ENCODE measurements at places on chromosomes 11 and 22.

DNA sequence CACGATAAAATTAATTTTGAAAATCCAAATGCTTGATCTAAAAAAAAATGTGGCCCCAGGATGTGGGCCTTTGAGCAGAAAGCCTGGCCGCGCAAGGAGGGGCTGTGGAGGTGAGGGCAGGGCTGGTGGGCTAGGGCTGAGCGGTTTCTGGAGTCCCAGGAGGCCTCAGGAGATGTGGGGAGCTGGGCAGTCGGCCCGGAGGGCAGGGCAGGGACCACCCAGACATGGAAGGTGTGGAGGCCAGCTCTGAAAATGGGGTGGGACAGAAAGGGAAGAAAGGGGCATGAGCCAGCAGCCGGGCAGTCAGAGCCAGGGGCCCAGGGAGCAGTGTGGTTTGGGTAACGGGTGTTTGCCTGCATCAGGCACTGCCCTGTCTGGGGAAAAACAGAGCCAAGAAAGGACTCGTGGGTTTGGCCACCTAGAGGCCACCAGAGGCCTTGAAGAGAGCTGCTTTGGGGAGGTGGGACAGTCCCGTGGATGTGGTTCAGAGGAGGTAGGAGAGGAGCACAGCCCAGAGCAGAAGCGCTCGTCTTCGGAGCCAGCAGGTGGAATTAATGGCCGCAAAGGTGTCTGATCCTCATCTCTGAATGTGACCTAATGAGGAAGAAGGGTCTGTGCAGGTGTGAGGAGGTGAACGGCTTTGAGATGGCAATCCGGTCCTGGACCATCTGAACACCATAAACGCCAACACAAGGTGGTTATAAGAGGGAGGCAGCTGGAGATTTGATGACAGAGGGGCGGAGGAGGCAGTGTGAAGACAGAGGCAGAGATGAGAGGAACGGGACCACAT is 50.2 kb downstream of the IGF2 start:
- no peak for DNase-seq

- no peak for DNase-seq
Observed at GRCh38 chr11:120217941-120218694, 7.3 kb downstream of the OAF start.

- DNase-seq: no peak
Observed at GRCh38 chr11:129973068-129973467, 29.6 kb downstream of the PRDM10 start.

- no peak for DNase-seq
Observed at GRCh38 chr11:92711926-92712325, 257.5 kb upstream of the MTNR1B start.

- no peak for DNase-seq
Observed at GRCh38 chr11:74175920-74176319, 4.8 kb downstream of the PPME1 start.

DNA sequence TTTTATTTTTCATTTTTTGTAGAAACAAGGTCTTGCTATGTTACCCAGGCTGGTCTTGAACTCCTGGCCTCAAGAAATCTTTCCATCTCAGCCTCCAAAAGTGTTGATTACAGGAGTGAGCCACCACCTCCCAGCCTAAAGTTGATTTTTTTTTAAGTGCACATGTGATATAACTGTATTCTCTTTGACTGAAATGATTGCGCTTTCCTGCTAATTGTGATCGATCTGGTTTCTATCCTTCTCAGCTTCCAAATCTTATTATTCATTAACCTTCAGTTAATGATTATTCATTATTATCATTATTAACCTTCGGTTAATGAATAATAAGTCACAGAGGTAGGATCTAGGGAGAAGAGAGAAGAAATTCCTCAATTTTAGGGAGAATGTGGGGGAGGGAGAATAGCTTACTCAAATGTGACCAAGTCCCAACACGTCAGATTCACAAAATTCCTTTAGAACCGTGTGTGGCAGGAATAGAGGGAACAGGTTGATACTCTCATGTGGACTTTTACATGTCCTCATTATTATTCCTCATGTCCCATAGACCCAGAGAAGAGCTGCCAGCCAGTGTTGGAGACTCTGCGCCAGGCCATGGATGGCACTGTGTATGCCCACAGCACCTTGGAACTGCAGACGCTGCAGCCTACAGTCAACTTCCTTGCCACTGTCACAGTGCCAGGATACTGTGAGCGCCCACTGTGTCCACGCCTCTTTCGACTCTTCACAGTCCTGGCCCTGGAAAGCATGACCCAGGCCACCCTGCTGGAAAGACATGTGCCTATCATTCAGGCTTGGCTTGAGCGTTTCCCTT is 47.1 kb downstream of the RRP8 start:
- DNase-seq: no peak

- no peak for DNase-seq
Observed at GRCh38 chr22:27311698-27312550, 489.6 kb downstream of the MN1 start.

- no peak for DNase-seq
Observed at GRCh38 chr22:25083807-25084200, 115.9 kb upstream of the CRYBB3 start.

- no peak for DNase-seq
Observed at GRCh38 chr22:27670701-27671412, 130.7 kb downstream of the MN1 start.

- DNase-seq: no peak
Observed at GRCh38 chr11:112886434-112887370, 74.5 kb upstream of the NCAM1 start.

DNA sequence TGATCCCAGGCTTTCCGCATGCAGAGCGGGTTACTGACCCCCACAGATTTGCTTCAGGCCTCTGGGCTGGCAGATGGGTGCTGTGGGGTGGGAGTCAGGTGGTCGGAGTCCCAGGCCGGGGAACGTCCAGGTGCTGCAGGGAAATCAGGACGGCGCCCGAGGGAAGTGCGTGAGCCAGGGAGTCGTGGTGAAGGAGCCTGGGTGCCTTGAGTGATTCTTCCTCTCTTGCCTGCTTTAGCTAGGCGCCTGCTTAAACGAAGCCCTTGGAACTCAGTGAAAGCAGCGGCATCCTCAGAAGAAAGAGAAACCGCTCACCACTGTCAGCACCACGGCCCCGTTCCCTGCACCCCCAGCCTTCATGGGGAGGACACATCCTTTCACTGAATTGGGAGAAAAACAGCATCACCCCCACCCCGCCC is 455.6 kb downstream of the BRD1 start:
- DNase-seq: no peak

GRCh38 chr11:111302298-111302697 is 4.0 kb downstream of the POU2AF3 start:
- DNase-seq: no peak

DNA sequence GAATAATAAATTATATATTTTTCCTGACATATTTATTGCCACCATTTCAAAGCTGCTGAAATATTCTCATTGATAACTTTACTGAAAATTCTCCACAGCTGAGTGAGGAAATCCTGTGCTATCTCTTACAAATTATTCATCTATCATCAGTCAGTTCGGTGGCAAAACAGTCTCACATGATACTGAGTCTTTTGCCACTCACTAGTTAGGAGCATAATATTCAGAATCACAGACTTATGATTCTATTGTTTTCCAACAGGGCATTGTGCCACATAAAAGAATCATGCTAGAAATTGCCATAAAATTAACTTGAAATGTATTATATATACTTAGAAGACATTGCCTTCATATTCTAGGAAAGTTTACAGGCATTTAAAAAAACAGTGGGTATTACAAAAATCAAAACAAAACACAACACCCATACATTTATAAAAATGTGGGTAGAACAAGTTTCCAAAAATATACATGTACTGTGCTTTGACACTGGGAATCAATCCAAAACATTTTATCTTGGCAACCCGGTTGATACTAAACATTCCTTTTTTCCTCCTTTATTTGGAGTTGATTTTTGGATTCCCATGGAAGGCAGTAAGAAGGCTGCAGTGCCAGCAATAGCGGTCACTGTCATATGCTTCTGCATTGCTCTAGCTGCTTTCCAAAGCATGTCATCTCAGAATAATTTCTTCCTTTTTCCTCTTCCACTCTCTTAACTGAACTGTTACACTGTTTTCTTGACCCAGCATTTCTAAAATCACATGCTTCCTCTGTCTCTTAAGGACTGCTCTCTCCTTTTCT is 42.5 kb downstream of the ATG16L2 start:
- no peak for DNase-seq

DNA sequence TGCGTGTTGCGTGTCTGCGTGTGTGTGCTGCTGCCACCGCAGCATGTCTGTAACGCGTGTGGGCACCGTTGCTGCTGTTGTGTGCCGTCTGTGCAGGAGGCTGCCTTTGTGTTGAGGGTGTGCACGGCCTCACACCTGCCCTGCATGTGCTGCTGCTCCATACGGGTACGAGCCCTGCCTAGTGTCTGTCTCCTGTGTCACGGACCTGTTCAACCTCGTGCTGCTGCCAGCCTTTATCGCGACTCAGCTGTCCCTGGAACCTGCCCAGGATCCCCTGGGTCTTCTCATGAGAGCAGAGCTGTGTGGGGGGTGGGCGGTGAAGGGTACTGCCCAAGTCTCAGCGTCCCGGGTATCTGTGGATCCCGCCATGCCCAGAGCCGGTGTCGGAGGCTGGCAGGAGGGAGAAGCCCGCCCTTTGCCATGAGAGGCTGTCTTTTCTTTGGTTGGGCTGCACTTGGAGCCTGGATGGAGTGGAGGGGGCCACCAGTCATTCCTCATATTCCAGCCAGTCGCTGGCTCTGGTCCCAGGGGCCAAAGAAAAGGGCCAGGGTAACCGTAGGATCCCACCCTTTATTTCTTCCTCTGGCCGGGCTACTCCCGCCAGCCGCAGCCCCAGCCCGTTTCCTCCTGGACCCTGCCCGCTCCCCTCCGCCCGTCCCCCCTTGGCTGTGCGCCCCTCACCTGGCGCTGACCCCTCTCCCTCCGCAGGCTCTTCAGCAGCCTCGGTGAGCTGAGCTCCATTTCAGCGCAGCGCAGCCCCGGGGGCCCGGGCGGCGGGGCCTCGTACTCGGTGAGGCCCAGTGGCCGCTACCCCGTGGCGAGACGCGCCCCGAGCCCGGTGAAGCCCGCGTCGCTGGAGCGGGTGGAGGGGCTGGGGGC is 7.8 kb upstream of the ACR start:
- DNase-seq: no peak

DNA sequence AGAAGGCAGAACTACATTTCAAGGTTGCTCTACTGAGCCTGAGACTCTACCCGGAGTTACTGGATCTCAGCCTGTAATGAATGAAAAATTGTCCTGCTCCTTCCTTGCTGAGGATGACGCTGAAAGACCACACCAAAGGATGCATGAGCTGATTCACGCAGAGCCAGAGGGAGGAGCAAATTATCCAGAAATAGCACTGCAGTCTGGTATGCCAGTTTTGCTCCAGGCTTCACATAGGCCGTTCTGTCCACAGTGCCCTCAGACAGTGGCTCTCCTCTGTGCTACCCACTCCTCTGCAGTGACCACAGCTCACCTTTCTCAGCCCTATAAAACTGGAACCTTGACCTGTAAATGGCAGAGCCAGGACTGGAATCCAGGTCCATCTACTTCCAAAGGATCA is 79.3 kb upstream of the GALNT18 start:
- DNase-seq: no peak

DNA sequence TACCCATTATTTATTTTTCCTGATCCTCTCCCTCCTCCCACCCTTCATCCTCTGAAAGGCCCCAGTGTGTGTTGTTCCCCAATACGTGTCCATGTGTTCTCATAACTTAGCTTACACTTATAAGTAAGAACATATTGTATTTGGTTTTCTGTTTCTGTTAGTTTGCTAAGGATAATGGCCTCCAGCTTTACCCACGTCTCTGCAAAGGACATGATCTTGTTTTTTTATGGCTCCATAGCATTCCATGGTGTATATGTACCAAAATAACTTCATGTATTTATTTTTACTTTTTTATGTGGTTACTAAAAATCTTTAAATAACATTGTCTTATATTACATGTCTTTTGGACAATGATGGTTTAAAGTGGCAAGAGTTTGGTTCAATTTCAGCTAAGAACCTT is 15.2 kb downstream of the PDGFD start:
- no peak for DNase-seq

DNA sequence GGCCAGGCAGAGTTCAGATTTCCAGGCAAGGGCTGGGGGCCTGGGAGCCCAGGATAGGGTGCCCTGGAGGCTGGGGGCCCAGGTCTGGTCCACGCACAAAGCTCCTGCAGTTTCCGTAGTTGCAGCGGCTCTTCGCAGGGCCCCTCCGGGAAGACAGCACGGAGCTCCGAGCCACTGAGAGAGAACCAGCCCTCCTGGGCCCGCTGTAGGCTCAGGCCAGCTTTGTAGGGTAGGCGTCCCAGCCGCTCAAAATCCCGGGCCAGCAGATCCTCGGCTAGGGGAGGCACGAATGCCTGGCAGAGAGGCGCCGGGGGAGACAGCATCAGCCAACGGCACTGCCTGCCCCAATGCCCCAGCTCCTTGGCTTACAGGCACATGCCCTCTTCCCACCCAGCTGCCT is 23.6 kb upstream of the PDE2A start:
- no peak for DNase-seq

DNA sequence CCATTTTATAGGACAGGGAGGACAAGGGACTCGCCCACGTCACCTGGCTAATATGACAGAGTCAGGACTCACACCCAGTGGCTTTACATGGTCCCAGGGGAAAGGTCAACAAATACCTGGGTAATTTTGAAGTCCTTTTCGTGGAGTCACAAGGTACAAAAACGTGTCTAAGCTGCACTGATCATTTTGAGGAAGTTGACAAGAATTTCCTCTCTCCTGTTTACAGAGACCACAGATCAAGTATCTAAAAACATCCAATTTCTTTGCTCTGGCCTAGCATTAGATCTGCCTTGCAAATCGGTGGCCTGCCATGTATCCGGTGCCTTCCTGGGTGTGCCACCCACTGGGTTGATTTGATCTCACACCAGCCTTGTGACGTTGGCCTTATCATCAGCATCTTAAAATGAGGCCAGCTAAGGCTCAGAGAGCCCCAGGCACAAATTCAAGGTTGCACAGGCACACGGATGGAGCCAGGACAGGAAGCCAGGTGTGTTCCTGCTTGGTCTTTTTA is 17.6 kb downstream of the GDPD5 start:
- peak; percentile 8 for DNase-seq

- DNase-seq: no peak
Observed at GRCh38 chr22:43326331-43327156, 16.6 kb downstream of the SCUBE1 start.

DNA sequence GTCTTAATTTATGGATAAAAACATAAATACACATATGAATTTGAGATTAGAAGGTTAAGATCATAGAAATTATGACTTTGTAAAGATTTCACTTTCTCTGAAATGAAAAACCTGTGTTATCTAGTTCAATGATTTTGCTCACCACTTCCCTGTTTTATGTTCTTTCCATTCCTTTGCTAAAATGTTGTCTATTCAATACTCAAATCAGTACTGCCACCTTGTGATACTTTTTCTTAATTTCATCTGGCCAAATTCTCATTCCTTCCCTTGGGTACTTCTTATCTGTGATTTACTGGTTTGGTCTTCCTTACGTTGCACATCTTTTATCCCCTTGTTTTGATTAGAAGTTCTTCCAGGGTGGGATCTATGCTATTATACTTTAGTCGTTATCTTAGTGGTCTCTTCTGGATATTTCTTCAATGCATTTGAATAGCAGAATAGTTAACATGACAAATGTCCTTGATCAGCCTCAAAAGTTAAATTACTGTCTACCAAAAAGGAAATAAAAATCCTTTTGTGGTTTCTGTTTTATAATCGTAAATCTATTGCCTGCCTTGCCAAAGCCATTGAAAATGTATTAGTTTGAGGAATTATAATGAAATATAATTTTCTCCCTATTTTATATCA is 197.0 kb downstream of the PGR start:
- DNase-seq: no peak

- DNase-seq: no peak
Observed at GRCh38 chr11:11747570-11747969, 94.2 kb upstream of the USP47 start.

- no peak for DNase-seq
Observed at GRCh38 chr11:15157606-15158137, 42.9 kb downstream of the INSC start.

Measured in stimulated activated CD4-positive, alpha-beta T cell treated with anti-CD3 and anti-CD28 coated beads, Interleukin-1b, Interleukin-23, amount 100 ng/mL, for 48 hours (primary cell).